ENCODE measurements at places on chromosomes 13 and 19.

DNA sequence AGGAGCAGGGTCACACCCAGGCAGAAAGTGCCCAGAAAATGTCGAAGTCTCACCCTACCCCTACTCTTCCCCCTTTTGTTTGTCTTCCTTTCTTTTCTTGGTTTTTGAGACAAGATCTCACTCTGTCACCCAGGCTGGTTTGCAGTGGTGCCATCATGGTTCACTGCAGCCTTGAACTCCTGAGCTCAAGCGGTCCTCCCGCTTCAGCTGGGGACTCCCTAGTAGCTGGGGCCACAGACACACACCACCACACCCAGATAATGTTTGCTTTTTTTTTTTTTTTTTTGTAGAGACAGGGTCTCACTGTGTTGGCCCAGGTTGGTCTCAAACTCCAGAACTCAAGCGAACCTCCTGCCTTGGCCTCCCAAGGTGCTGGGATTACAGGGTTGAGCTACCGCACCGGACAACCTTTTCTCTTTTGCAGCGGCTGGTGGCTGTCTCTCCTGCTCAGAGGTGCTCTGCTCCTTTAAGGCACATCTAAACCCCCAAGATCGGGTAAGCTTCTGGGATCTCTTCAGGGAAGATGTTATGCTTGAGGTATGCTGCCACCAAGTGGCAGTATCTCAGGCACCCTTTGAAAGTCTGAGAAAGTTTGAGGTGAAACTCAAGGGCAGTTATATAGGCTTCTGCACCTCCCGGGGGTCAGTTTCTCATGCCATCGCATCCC is 22.4 kb upstream of the EBI3 start:
- DNase-seq, result no peak

- no peak for DNase-seq
Observed at GRCh38 chr13:21330126-21330861, 128.8 kb downstream of the ZDHHC20 start.

- DNase-seq, result no peak
Observed at GRCh38 chr19:8666814-8667405, 31.7 kb downstream of the ACTL9 start.

DNA sequence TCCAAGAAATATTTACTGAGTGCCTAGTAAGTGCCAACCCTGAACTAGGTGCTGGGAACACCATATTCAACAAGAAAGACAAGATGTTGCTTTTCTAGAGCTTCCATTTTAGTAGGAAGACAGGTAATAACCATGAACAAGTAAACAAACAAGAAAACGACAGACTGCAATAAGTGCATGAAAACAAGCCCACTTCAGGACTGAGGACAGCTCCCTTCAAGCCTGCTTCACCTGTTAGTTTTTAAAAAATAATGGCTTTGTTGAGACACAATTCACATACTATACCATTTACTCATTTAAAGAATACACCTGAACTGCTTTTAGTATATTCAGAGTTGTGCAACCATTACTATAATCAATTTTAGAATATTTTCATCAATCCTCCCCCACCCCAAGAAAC is 30.4 kb downstream of the CYP4F22 start:
- no peak for DNase-seq

- no peak for DNase-seq
Observed at GRCh38 chr19:46372901-46373490, 26.1 kb downstream of the PPP5C start.

GRCh38 chr13:40983725-40984667 is 35.1 kb downstream of the ELF1 start:
- DNase-seq, result no peak

GRCh38 chr19:6109947-6110346 is 353 bp downstream of the RFX2 start:
- no peak for DNase-seq

- DNase-seq, result no peak
Observed at GRCh38 chr19:29118389-29118788, 94.6 kb downstream of the UQCRFS1 start.

Data from hippocampal formation (tissue), 2 donors.